Upper lobe of left lung (tissue), 6 donors: ENCODE measurements at places on chromosomes 6 and 20. TPM values are rescaled to one million over a fixed set of nuclear protein-coding genes. Genes with fewer than 3 reads are reported as not detected.

Gene OPN5
- total RNA-seq = not detected

Gene POM121L2
- total RNA-seq = not detected

DNA sequence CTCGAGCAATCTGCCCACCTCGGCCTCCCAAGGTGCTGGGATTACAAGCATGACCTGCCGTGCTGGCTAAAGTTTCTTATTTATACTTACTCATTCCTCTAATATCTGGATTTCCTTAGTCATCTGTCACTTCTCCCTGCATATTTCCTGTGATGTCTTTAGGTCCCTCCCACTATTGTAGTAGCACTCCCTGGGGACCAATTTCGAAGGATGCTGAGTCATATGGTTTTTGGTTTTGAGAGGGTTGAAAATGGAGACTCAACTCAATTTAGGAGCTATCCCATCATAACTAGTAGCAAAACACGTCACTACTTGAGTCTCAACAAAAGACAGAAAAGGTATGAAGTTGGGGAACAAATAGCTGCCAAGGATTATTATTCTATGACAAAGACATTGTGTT is 20.2 kb downstream of the MCUR1 start:
- peaks cover 17% of the 10 kb centered on the region for H3K36me3 ChIP-seq
- no peak for DNase-seq
- H3K27ac ChIP-seq = no peak overlapping the region

DNA sequence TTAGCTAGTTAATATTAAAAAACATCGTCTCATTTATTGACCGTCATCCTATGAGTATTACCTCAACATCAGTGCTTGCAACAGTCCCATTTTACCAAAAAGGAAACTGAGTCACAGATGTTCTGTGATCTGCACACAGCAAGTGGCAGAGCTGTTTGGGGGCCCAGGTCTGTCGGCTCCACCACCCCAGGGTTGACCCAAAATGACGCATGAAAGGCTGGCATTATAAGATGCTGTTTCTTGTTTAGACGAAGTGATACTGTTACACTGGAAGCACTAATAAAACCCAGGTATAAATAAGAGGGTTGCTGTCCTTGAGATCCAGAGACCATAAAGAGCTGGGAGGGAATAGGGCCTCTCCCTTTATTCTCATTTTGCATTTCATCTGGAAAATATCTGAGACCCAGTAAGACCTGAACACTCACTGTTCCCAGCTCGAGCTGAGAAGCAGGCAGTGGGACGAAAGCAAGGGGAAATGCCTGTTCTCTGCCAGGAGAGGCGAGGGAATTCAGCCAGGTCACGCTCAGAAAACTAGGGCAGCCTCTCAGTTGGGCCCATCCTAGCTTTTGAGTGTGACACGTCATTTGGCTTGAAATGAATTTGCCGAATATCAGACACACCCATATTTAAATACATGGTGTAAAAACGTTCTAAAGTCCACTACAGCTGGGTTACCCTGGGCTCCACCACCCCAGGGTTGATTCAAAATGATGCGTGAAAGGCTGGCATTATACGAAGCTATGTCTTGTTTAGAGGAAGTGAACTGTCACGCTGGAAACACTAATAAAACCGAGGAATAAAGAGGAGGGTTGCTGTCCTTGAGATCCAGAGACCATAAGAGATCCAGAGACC is 1.4 kb upstream of the MICAL1 start:
- H3K27me3 ChIP-seq = no peaks in the 10 kb centered on the region
- peaks cover 3% of the 10 kb centered on the region for H3K36me3 ChIP-seq
- H3K27ac ChIP-seq = peak overlapping the region; percentile 89
- H3K4me1 ChIP-seq = peaks cover 31% of the 10 kb centered on the region

DNA sequence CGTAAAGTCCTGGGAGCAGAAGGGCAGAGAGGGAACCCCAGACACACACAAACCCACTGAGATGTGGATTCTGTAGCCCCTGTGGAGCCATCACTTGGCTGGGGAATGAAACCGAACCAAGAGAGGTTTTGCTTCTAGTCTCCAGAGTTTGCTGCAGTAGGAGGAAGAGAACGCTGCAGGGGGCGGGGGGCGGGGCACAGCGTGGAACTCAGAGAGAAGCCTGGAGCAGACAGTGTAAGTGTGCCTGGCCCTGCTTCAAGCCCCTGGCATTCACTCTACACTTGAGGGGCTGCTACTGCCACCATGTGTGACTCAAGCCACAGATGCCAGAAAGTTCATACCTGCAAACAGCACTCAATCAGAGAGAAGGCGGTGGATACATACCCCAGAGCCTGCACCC is 18.9 kb downstream of the GABRR1 start:
- no peak overlapping the region for H3K4me3 ChIP-seq
- DNase-seq = no peak
- no peaks in the 10 kb centered on the region for H3K27me3 ChIP-seq
- H3K36me3 ChIP-seq = no peaks in the 10 kb centered on the region
- H3K4me1 ChIP-seq = no peaks in the 10 kb centered on the region
